ENCODE measurements at places on chromosomes 4 and X. TPM values are rescaled to one million over a fixed set of nuclear protein-coding genes. Genes with fewer than 3 reads are reported as not detected.

Gene GABRA4
- total RNA-seq: not detected

DNA sequence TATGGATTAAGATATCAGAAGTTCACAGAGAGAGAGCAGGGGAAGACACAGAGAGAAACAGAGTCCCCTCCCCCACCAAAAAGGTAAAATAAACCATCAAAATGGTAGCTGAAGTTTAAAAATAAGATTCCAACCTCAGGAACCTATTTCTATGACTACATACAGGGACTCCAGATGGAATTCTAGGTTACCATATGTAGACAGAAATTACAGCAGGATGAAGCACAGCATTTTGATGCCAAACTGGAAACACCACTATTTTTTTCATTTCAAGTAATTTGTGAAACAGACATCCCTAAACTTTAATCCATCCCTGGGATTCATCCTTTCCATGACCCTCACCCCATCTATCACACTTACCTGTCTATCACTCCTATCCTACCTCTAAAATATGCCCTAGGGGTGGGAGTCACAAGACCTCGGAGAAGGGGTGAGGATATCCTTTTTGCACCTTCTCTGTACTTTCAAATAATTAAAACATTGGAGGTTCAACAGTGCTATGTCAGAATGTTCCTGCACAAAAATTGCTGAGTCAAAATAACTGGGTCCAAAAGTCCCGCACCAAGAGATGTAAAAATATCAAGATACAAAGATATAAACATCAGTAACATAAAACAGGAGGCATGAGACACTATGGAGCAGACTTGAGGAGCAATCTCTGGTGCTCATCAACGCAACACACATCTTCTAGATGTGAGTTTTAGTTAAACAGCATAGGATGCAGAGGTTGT is 344.5 kb upstream of the RASGEF1B start:
- DNase-seq: no peak

DNA sequence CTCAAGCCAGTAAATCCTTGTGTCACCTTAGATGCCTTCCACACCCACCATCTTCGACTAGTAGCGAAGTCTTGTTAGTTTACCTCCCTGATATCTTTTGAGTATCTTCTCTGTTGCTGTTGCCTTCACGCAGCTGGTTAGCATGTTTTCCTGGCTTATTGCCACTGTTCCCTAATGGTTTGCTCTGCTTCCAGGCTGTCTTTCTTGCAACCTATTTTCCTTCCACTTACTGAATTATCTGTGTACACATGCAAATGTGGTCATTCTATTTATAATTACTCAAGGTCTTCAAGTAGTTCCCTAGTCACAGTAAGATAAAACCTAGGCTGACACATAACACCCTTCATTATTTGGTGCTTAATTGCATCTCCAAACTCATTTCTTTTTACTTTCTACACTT is 89.5 kb downstream of the UGT8 start:
- DNase-seq: no peak

DNA sequence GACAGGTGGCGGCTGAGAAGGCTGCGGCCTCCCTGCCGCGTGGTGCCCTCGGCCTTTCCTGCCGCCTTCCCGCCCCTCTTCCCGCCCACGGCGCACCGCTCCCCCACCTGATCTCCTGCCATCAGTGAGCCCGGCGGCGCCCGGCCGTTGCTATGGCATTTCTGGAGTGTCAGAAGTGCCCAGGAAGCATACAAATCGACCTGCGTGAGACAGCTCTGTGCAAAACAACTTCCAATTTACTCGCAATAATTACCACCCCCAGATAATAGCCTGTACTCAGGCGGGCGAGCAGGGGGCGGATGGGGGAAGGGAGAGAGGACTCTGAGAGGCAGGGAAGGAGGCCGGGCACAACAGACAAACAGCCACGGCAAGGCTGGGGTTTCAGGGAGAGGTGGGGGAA is 16.6 kb upstream of the ERCC6L start:
- DNase-seq: no peak

Gene CENPE
- 49.6 TPM for total RNA-seq

Gene AWAT2
- total RNA-seq: 0.30 TPM

DNA sequence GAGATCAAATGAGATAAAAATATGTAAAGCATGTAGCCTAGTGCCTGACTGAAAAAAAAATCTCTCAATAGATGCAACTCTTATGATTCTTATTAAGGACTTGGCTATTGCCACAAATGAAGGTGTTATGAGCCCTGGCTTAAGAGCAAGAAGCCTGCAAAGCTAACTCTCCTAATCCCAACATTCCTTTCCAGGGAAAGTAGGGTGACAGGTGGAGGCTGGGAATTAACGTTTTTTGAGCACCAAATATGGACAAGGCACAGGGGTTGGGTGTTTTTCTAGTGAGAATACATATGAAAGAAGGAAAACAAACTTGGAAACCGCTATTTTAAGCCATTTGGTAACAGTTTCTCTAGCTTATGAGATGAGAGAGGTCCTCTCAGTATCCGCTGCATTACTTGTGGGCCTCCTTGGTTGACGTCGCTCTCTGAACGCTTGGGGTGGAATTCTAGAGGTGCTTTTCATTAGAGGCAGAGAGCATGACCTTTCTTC is 2.4 kb downstream of the RHOH start:
- no peak for DNase-seq

Gene ZNF275
- total RNA-seq: 24.1 TPM

DNA sequence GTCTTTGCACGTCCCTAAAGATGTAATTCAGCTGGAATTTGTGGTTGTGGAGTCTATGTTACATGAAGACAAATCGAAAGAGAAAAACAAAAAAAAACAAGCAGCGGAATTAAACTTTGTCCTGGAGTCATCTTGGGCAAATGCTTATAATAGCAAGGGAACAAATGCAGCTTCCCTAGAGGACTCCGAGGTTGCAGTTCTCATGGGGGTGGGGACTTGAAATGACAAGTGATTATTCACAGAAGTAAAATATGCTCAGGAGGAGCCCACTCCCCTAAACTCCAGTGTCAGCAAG is 362.4 kb downstream of the ARHGAP24 start:
- no peak for DNase-seq

DNA sequence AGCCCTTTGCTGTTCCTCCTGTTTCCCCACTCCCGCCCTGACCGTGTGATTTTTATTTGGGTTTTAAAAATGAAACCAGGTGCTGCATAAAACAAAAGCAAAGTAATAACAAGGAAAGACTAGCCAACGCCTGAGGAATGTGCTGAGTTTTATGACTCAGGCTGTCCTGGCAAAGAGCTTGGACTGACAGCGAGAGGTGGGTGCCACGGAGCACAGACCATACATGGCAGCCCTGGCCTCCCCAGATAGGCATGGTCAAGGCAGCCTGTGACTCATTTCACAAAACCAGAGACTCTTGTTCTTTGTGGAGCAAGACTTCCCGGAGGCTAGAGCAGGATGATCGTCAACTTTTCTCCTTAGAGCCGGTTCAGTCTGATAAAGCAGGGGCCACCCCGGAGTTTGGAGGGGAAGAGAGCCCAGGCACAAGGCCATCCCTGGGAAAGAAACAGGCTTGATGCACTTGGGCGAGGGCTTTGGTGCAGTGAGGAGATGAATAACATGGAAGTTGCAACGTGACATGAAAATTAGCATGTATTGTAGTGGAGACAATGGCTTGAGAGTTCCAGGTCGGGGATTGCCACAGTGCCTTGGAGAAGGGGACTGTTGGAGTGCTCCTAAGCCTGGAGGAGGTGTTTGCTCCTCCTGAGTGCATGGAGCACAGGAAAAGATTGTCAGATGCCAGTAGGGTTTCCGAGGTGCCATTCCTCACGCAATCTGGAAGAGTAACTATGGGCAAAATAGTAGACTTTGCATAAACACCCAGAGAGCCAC is 54.8 kb downstream of the C4orf51 start:
- DNase-seq: no peak

Gene ABLIM2
- total RNA-seq: 0.41 TPM

DNA sequence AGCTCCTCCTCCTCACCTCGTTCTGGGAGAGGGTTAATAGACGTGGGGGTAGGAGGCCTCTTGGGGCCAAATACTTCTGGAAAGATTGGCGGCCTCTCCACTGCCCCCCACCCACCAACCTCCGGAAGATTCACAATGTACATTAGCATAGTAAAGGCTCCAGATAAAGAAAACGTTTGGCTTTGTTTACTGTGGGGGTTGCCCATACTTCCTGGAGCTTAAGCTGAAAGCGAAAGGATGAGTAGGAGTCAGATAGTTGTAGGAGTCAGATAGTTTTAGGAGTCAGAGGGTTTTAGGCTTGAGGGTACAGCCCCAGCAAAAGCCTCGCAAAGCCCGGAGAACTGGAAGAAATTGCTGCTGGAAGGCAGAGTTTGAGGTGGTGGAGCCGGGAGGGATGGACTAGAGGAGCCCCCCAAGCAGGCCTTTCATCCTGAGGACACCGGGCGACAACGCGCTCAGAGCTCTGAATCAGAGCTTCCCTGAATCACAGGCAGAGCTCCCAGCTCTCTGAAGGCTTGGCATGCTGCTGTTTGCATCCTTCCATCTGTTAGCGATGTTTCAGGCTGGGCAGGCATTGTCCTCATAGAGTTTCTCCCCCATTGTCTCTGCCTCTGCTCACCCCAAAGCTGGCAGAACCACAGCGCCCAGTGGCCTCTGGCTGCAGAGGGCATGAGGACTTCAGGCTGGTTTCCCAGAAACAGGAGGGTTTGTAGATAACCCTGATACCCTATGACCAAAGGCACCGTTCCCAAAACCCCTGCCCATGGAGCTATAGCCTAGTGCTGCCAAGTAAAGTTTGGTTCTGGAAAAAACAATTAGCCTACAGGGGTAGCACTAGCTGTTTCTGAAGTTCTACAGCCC is 280.7 kb downstream of the BCOR start:
- DNase-seq: no peak

- no peak for DNase-seq
Observed at GRCh38 chrX:134868771-134869495, 121.9 kb upstream of the SMIM10 start.

GRCh38 chr4:148344352-148344751 is 97.9 kb downstream of the NR3C2 start:
- no peak for DNase-seq

- DNase-seq: no peak
Observed at GRCh38 chr4:6449746-6450369, 22.6 kb downstream of the PPP2R2C start.

- DNase-seq: no peak
Observed at GRCh38 chrX:129000018-129000417, 523.3 kb downstream of the SMARCA1 start.

Gene LRP2BP
- total RNA-seq: 1.7 TPM

Gene GTPBP6
- total RNA-seq: 57.1 TPM

DNA sequence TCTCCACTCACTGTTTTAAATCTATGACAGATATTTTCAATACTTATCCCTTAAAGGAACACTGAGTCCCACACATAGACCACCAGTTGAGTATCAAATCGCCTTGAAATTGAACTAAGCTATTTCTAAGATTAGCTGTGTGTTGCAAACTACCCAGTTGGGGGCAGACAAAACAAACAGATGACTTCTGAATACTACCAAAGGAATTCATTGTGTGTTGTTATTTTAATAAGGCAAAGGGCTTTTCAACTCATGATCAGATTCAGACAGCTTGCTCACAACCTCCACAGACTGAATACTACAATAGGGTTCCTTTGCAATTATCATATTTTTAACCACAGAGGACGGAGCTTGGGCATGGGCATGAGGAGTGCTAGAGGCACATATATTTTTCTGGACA is 283.0 kb upstream of the GPC4 start:
- DNase-seq: no peak

GRCh38 chrX:53421125-53421524 is 1.3 kb downstream of the SMC1A start:
- no peak for DNase-seq

GRCh38 chrX:4197971-4198370 is 484.5 kb upstream of the PRKX start:
- no peak for DNase-seq

GRCh38 chrX:150236327-150236726 is 126.8 kb upstream of the MAMLD1 start:
- DNase-seq: no peak

- DNase-seq: no peak
Observed at GRCh38 chrX:1491851-1492349, 39.2 kb upstream of the ASMTL start.

DNA sequence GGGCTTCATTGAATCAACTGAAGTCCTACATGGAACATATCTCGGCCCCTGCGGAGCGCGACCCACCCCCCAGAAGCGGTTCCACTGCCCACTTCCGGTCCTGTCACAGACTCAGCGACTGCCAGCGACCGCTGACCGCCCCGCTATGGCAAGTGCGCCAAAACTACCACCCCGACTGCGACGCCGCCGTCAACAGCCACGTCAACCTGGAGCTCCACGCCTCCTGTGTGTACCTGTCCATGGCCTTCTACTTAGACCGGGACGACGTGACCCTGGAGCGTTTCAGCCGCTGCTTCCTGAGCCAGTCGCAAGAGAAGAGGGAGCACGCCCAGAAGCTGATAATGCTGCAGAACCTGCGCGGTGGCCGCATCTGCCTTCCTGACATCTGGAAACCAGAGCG is 14.8 kb upstream of the FAM47A start:
- no peak for DNase-seq

DNA sequence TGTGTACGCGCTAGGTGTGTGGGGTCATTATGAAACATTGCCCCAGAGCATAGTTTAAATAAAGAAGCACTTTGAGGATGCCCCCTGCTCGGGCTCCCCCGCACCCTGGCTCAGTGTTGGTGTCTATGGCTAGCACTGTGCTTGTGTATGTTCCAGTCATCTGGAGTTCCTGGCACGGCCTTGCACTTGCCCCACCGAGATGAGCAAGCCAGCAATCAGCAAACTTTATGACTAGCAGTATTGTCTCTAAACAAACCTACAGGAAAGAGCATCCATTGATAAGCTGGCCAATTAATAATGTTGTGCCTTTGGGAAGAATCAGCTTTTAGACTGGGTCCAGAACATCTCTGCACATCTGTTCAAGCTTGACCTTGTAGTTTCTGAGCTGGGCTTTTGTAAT is 707 bp upstream of the SHROOM4 start:
- DNase-seq: no peak

All from activated naive CD4-positive, alpha-beta T cell treated with anti-CD3 and anti-CD28 coated beads, Interleukin-2, amount 50 U/mL, for 72 hours (primary cell).